ENCODE measurements at places on chromosomes 16 and 17.

GRCh38 chr16:89919535-89920406 lies 1.1 kb downstream of the MC1R start:
- no peak for DNase-seq

DNA sequence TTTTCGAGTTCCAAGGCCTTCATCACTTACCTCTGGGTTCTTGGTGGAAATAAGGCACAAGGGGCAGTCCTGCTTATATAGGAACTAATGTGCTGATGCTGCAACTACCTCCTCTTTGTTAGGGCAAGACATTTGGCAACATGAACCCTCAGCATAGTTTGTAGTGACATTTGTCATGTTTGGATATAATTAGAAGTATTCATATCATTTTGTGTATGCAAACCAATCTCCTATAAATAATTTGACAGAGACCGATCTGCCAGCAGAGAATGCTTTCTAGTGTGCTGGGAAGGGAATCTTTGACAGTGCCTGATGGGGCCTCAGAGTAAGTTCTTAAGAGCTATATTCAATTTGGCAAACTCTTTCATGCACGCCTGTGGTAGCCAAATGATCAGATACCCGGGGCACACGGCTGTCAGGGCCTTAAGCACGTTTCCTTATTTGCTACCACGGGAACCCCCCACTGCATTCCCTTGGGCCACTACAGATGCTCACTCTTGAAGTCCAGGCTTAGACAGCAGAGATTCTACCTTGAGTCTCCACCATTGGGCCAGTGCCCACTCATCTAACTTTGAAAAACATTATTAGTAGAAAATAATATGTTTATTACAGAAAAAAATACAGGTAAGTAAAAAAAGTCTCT lies at the start of gene MYH8:
Gene MYH8 (minus strand): TSS at position 51 of the 643 bp plus-strand sequence. CDS start 1,723 bp downstream, outside the sequence.
- no peak for DNase-seq

- no peak for DNase-seq
Observed at GRCh38 chr17:49425004-49425286, 10.3 kb upstream of the PHB1 start.

DNA sequence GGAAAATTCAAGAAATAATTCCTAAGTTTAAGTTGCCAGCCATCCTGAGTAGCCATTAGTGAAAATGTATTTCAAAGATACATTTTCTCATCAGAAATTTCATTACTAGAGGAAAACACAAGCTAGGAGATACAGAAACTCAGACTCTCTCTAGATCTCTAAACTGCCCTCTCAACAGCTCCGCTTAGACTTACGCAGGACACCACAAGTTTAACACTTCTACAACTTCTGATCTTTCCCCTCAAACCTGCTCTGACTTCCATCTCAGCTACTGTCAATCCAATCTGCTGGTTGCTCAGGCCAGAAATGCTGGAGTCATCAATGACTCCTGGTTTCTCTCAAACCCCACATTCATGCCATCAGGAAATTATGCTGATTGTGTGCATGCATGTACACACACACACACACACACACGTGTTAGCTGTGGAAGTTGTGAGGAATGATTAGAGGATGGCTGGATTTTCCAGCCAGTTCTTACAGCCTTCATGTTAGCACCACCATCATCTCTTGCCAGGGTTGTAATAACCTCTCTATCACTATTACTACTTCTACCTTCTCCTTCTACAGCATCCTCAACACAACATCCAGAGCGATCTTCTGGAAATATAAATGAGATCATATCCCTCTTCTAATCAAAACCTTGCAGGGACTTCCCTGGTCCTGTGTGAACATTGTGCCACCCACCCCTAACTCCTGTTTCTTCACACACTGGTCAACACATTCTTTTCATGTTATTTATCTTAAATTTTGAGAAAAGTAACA lies 47.1 kb downstream of the COX10 start:
- DNase-seq = no peak

DNA sequence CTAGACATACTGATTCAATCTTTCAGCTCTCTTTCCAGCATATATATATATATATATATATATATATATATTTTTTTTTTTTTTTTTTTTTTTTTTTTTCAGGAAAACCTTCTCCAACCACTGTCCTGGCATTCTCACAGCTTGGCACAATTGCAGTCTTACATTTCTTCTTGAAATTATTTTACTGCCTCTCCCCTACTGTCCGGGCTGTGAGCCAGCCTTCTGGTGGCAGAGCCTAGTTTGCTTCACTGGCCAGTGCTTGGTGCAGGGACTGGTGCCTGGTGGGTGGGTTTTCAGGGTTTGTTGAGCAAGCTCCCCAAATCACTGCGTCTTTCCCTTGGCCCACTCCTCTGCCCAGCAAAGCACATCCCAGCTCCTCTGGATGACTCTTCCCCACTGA lies 28.5 kb downstream of the PRSS54 start:
- no peak for DNase-seq

All from lower lobe of right lung (tissue), 2 donors.